Stimulated activated CD4-positive, alpha-beta T cell treated with anti-CD3 and anti-CD28 coated beads, TNF-alpha, amount 100 ng/mL, for 1 hour (primary cell): ENCODE measurements at places on chromosomes 11 and 22.
A peak's percentile ranks its signal among the peaks of the same experiment; 100 is the strongest.

GRCh38 chr11:69100454-69101114, 51.9 kb downstream of the TPCN2 start:
- no peak for DNase-seq

GRCh38 chr11:447923-448731, 2.0 kb upstream of the PTDSS2 start:
- DNase-seq, result peak; percentile 82

GRCh38 chr11:57777969-57778317, 16.3 kb downstream of the CTNND1 start:
- DNase-seq, result no peak

DNA sequence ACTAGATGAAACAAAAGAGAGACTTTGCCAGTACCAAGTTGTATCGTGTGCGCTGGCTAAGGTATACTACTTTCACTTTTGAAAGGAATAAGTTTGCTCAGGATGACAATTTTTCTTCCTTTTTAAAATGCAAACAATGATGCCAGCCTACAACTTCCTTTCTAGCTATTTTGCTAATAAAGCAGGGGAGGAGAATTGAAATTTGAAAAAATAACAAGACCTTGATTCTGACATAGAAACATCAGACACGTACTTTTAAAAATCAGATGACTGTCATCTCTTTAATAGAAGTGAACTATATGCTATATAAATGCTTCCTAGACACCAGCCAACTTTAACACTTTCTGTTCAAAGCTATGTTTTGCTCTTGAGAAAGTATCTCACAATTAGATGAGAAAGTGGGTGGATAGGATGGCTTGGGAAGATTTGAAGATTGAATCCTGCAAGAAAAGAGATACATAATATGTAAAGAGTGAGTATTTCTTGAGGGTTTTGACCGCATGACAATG, 41.7 kb upstream of the BLID start:
- DNase-seq, result no peak

DNA sequence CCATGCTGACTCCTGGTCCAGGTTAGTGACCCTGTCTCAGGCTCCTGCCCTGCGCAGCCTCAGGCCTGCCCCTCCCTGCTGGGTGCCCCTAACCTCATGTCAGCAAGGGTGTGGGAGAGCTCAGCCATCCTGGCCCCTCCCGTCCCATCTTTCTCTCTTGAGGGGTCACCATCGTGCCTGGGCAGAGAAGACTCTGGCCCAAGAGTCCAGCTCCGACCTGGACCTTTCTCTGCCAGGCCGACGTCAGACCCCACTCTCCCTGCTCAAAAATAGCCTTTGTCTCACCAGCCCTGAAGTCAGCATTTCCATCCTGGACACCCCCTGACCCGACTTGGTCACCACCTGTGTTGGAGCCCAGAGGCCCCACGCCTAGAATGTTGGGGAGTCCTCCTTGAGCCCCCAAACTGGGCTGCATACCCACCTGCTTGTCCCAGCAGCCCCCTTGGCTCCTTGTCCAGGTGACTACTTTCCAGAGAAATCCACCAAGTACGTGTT, 4.9 kb downstream of the SCGB1C1 start:
- DNase-seq, result no peak

GRCh38 chr11:126716456-126717083, 284.0 kb downstream of the KIRREL3 start:
- DNase-seq, result no peak

DNA sequence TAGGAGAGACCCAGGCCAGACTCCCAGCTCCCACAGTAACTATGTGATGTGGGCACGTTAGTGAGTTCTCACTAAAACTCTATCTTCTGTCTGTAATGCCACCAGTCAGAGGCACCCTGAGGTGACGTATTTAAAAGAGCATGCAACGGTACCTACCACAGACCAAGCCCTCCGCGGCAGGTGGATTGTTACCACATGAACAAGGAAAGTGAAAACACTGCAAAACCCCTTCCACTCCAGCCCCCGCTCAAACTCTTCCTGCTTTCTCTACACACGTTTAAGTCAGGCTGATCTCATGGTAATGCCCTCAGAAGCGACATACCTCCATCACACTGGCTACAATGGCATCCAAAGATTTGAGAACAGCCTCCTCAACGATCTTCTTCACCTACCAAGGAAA, 36.7 kb downstream of the SERPIND1 start:
- no peak for DNase-seq

DNA sequence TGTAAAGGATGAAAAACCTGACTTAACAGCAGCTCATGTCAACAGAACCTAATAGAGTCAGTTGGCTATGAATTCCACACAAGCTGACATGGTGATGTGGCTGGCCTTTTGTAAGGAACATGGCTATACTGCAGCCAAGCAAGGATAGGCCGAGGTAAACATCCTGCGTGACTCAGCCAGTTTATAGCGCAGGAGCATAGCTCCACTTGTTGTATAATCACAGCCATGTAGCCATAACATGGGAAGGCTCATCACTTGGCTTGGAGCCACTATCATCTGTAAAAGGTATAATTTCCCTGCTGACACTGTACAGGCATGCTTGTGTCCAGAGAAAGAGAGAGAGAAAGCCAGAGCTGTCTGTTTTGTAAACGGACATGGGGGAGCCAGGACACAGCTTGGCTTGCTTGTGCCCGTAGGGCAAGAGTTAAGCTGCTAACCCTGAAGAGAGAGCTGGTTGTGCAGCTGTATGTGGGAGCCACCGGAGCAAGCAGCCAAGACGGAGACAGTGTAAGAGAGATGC, 104.4 kb upstream of the PLET1 start:
- no peak for DNase-seq

- DNase-seq, result no peak
Measured at GRCh38 chr11:32289701-32290100, 145.6 kb downstream of the WT1 start.

GRCh38 chr11:130738611-130739010, 177.7 kb downstream of the SNX19 start:
- DNase-seq, result no peak

GRCh38 chr11:99601179-99601578, 580.4 kb downstream of the CNTN5 start:
- no peak for DNase-seq

GRCh38 chr11:69438286-69438920, 43.1 kb upstream of the LINC01488 start:
- no peak for DNase-seq

DNA sequence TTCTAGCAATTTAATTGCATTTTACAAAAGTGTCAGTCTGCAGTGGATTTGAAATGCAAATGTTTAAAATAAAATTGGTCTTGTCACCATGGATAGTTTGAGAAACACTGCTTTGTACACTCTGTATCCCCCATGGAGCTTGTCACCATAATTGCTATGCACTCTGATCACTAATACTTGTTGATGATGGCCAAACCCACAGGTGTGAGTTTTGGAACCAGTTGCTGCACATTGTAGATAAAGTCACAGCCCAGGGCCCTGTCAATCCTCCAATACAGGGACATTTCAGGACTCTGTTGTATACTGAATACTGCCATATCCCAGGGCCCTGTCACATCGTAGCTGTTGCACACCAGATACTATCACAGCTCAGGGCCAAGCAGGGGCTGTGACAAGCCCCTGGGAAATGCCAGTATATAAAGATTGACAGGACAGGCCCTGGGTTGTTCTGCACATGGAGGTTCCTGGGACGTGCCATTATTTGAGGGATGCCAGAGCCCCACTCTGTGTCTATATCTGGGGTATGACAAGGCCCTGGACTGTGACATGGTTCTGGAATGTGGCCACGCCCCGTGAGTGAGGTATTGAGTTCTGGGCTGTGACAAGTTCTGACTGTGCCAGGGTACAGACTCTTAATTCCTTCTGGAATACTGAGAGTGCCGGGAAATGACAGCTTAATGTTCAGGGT, 27.9 kb upstream of the SMPD1 start:
- DNase-seq, result no peak

DNA sequence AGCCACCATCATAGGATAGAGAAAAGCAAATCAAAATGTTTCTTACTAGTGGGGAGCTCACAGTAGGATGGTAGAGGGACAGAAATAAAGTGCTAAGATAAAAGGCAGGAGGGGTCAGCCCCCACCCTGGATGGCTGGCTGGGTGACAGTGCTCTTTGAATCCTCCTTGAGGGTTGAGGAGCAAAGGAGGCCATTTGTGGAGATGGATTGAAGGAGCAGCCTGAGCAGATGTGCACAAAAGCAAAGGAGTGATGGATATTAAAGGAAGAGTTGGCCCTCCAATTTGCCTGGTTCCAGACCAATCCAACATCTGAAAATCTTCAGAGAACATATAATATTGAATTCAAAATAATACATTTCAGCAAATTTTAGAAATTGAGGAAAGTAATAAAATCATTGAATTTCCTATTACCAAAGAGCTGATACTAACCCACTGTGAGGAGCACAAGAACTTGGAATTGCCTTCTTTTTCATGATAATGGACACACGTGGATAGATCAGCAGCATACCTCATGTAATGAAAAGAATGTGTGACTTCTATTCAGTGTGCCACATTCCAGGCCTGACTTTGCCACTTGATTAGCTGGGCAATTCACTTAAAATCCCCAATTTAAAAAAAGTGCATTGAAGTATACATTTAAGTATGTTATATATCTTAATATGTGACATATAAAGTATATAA, 287.0 kb downstream of the FAT3 start:
- DNase-seq, result no peak

DNA sequence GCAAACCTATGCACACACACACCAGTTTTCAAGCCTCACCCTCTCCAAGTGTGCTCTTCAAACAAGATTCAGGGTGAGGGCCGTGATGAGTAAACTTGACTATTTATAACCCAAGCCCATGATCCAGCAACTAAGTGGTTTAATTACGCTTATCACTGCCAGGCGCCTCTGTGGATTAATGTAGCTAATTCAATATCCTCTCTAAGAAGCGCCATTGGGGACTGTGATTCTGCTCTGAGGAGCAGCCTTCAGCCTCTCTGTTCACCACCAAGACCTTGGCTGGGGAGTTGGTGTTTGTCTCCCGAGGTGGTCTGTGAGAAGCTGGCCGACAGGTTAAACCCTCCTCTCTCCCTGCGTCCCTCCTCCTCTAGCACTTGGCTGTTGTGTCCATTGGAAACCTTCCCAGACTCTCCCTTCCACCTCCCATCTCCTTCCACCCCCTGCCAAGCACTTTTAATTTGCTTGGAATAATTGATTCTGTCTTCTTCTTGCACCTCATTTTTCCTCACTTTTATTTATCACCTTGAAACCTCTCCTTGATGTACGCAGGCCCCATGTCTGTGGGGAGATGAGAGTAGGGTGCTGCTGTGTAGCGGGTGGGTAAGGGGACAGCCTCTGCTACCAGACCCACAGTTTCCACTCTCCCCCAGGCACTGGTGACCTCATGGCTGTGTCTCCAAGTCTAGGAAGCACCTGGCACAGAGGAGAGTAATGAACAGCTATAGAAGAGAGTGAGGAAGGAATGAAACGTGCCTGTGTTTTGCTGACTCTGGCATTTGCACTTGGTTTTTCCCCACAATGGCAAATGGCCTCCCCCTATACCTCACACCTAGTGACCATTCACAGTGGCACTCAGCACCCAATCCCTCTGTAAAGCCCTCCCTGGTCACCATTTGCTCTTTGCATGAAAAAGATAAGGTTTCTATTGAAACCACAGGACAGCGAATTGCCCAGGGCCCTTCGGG, 236.6 kb downstream of the GRIK4 start:
- DNase-seq, result no peak

- no peak for DNase-seq
Measured at GRCh38 chr22:45612451-45612901, 59.2 kb upstream of the ATXN10 start.

DNA sequence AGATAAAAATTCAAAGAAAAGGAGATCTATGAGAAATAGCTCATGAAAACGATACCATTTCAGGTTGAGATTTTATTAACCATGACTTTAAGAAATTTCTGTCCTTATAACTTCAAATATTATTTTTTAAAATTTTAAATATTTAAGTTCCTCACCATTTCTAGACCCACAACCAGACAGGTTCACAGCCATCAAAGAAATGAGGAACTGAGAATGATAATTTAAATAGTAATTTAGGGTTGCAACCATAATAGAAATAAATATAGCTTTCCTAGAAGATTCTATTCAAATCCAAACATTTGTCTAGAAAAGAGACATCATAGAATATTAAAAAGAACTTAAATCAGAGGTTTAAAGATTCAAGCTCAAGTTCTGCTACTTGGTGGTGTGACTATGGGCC, 5.9 kb upstream of the VWA5A start:
- no peak for DNase-seq

DNA sequence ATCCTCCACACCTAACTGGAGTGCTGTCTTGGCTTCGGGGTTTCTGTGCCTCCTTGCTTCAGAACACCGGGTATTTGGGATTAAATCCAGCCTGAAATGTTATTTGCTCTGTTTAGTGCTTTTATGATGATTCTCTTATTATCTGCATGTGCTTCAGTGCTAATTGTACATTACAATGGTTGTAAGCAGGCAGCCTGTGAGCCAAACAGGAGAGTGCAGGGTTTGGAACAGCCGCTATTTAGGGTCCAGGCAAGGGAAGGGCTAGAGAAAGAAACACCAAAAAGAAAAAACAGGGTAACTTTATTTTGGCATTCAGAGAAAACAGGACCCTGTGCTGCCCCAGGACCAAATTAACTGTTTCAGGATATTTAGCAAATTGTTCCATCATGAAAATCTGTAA, 72.7 kb downstream of the RCN1 start:
- DNase-seq, result no peak

DNA sequence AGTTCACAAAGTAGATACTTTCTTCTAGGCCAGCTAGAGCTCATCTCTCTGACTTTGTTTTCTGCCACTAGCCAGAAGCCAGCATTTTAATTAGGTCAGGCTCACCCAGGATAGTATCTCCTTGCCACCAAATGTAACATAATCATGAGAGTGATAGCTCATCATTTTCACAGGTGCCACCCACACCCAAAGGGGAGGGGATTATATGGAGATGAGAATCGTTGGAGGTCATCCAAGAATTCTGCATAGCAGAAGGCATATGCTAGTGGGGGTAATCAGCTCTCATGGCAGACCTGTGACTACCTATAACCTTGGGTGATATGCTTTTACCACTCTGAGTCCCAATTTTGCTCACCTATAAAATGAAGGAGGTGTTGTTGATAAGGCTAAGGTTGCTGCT, 523.0 kb downstream of the METTL15 start:
- no peak for DNase-seq

- no peak for DNase-seq
Measured at GRCh38 chr11:103910721-103911120, 125.7 kb upstream of the DDI1 start.
